Activated CD8-positive, alpha-beta memory T cell treated with anti-CD3 and anti-CD28 coated beads, Interleukin-2, amount 10 ng/mL, durations not matched to agents 7 days and 5 days (primary cell): ENCODE measurements at places on chromosomes 5 and 9.

- H3K27ac ChIP-seq = no peak overlapping the region
- H3K36me3 ChIP-seq = no peaks in the 10 kb centered on the region
- no peaks in the 10 kb centered on the region for H3K4me1 ChIP-seq
- H3K27me3 ChIP-seq = no peaks in the 10 kb centered on the region
Observed at GRCh38 chr5:65916066-65916465, 10.3 kb upstream of the ERBIN start.

- H3K27me3 ChIP-seq = no peaks in the 10 kb centered on the region
- no peaks in the 10 kb centered on the region for H3K4me1 ChIP-seq
- no peak overlapping the region for H3K4me3 ChIP-seq
- no peaks in the 10 kb centered on the region for H3K36me3 ChIP-seq
Observed at GRCh38 chr5:60257596-60258271, 364.2 kb upstream of the PDE4D start.

- no peaks in the 10 kb centered on the region for H3K36me3 ChIP-seq
- H3K27me3 ChIP-seq = peaks cover 29% of the 10 kb centered on the region
- H3K4me3 ChIP-seq = no peak overlapping the region
- no peak overlapping the region for H3K27ac ChIP-seq
- peak; percentile 11 for DNase-seq
Observed at GRCh38 chr5:79850316-79850822, 140.7 kb downstream of the MTX3 start.

DNA sequence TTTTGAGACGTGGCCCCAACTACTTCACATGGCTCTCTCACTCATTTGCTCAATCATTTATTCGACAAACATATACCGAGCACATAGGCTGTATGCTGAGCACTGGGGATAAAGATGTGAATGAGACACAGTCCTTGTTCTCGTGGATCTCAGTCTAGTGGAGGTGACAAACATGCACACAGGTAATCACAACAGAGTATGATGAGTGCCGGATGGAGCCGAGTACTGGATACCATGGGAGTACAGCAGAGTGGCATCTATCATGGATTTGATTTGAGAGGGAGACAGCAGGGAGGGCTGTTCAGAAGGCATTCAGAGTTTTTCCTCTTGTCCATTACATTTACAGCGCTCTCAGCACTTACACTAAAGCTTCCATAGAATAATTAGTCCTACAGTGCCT lies 259.8 kb downstream of the SLIT3 start:
- H3K4me1 ChIP-seq = no peaks in the 10 kb centered on the region
- no peak for DNase-seq
- H3K27ac ChIP-seq = no peak overlapping the region
- no peak overlapping the region for H3K4me3 ChIP-seq

DNA sequence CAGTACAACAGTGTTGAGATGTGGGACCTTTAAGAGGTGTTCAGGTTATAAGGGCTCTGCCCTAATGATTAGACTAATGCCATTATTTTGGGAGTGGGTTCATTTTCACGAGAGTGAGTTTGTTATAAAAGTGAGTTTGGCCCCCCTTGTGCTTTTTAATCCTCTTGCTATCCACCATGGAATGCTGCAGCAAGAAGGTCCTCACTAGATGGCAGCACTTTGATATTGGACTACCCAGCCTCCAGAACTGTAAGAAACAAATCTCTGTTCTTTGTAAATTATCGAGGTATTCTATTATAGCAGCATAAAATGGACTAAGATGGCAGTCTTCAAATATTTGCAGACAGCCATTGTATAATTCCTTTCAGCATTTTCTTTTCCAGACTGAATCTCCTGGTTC lies 212.4 kb downstream of the LRRC70 start:
- H3K4me1 ChIP-seq = no peaks in the 10 kb centered on the region
- H3K27me3 ChIP-seq = peaks cover 2% of the 10 kb centered on the region
- no peak overlapping the region for H3K4me3 ChIP-seq
- no peak for DNase-seq
- no peaks in the 10 kb centered on the region for H3K36me3 ChIP-seq

DNA sequence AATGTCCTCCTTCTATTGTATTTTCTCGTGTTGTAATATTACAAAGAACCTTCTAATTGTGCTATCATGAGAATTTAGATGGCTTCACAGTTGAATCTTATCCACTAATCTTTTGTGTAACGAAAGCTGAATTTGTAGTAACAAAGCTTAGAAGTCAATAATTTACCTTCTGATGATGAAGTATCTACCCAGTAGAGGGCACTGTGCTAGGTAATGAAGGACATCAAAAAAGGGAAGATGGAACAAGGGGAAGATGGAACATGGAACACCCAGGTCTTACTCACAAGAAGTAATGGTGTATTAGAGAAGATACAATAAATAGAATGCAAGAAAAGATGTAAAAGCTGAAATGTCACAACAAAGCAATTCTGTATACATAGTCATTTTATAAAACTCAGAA lies 131.0 kb upstream of the CCNG1 start:
- H3K4me3 ChIP-seq = no peak overlapping the region
- no peaks in the 10 kb centered on the region for H3K36me3 ChIP-seq
- no peak for DNase-seq
- peaks cover 2% of the 10 kb centered on the region for H3K4me1 ChIP-seq
- no peak overlapping the region for H3K27ac ChIP-seq

DNA sequence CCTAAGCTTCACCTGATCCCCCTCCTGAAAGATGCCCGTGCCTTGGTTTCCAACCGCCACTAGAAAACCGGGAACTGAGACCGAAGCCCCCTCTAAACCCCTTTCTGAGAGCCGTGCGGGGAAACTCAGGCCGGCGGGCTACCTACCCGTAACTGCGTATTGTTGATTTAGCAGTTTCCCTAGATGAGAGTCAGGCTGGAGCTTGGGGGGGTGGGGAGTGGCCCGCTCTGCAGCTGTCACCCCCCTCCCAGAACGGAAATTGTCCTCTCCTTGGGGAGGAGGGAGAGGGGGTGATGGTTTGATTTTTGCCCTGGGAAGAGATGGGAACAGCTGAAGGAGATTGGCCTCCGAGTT lies 2.5 kb downstream of the CXXC5 start:
- peaks cover 60% of the 10 kb centered on the region for H3K27me3 ChIP-seq
- no peak overlapping the region for H3K27ac ChIP-seq
- DNase-seq = no peak
- peaks cover 39% of the 10 kb centered on the region for H3K4me1 ChIP-seq
- H3K36me3 ChIP-seq = no peaks in the 10 kb centered on the region
- no peak overlapping the region for H3K4me3 ChIP-seq

DNA sequence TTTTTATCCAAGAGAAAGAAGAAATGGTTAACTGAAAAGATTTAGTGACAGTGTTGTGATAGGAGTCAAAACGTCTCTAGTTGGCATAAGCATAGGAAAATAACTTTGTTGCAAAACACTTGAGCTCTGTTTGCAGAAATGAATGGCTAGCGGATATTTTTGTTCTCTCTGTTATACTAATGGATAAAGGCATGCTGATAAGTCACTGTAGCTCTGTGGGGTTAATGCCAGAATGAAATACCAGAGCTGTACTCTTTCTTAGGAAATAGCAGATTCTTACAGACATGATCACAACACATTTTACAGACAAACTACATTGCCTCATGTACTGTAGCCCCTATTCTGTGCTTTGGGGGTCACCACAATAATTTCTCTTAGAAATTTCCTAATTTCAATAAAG lies 202.8 kb downstream of the DMRTA1 start:
- no peaks in the 10 kb centered on the region for H3K4me1 ChIP-seq
- DNase-seq = no peak
- no peaks in the 10 kb centered on the region for H3K36me3 ChIP-seq

- H3K27ac ChIP-seq = peak overlapping the region; percentile 41
- no peak for DNase-seq
- no peak overlapping the region for H3K4me3 ChIP-seq
- H3K36me3 ChIP-seq = peaks cover 5% of the 10 kb centered on the region
Observed at GRCh38 chr5:68250661-68251298, 35.2 kb downstream of the PIK3R1 start.

DNA sequence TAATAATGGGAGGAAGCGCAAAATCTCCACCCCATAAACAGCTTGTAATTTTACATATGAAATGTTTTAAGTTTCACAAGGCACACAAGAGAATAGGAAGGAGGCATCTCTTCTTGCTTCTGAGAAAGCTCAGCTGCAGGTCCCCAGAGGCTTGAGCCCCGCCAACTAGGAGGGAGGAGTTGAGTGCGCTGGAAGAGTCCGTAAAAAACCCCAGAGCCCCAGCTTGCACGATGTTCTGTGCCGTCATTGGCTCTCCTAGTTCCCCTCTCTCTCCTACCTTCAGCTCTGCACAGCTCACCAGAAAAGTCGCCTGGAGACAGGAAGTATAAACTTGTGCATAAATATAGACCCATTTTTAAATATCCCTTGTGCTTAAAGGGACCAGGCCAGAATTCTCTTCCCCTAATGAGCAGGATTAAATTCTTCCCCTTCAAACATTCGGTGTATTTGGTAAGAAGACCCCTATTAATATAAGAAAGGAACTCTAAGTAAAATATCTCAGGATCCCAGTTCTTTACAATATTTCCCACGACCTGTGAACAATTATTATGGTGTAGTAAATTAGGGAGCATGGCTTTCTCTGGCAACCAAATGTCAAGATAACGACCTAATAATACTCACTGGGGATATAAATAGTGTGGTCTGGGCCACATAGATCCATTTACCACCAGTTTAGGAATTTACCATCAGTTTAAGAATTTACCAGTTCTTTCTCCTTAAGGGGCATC lies 13.7 kb downstream of the GLRX start:
- H3K4me3 ChIP-seq = peak overlapping the region; percentile 45
- H3K27ac ChIP-seq = peak overlapping the region; percentile 86
- H3K4me1 ChIP-seq = peaks cover 55% of the 10 kb centered on the region
- H3K27me3 ChIP-seq = no peaks in the 10 kb centered on the region

- H3K27ac ChIP-seq = no peak overlapping the region
- H3K36me3 ChIP-seq = no peaks in the 10 kb centered on the region
- no peak overlapping the region for H3K4me3 ChIP-seq
- DNase-seq = no peak
Observed at GRCh38 chr5:128422612-128423011, 115.4 kb downstream of the FBN2 start.

- DNase-seq = no peak
- H3K36me3 ChIP-seq = no peaks in the 10 kb centered on the region
- peaks cover 25% of the 10 kb centered on the region for H3K4me1 ChIP-seq
- peak overlapping the region; percentile 46 for H3K4me3 ChIP-seq
Observed at GRCh38 chr9:123998970-123999621, 12.5 kb upstream of the LHX2 start.

GRCh38 chr9:83384214-83384613 lies 154.0 kb downstream of the FRMD3 start:
- H3K4me1 ChIP-seq = no peaks in the 10 kb centered on the region
- no peaks in the 10 kb centered on the region for H3K27me3 ChIP-seq
- DNase-seq = no peak
- no peak overlapping the region for H3K27ac ChIP-seq
- H3K36me3 ChIP-seq = no peaks in the 10 kb centered on the region

DNA sequence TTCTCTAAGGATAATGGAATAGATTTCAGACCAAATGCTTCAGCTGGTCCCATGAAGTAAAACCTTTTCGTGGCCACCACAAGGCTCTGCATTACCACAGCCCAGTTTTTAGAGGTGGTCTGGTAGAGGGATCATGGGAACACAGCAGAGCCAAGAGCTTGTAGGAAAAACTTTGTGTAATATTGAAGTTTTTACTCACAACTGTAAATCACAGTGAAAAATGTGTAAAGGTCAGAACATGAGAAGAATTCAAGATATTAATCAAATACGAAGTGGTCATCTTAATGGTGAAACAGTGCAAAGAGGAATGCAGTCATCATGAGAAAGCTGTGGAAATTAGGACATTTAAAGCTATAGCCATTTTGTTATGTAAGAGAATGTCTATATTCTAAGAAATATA lies 197.5 kb downstream of the NPR3 start:
- no peaks in the 10 kb centered on the region for H3K27me3 ChIP-seq
- DNase-seq = no peak
- no peak overlapping the region for H3K27ac ChIP-seq
- H3K4me1 ChIP-seq = no peaks in the 10 kb centered on the region
- no peak overlapping the region for H3K4me3 ChIP-seq

DNA sequence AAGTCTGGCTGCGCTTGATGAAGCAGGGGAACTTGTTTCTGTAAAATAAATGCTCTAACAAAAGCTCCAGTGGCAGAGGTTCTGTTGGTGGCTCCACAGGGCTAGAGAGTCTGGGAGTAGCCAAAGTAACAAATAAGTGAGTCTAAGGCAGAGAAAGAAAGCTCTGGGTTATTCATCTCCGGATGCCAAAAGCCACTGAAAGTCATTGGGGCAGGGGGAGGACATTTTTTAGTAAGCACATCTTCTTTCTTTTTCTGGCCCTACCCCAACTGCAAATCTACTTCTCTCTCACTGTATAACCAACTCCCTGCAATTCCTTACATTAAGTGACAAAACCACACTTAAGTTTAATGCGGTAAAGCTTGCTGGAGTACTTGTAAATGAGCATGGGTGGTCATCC lies 141.6 kb downstream of the INSYN2B start:
- H3K4me3 ChIP-seq = no peak overlapping the region
- H3K36me3 ChIP-seq = peaks cover 53% of the 10 kb centered on the region
- H3K4me1 ChIP-seq = peaks cover 44% of the 10 kb centered on the region
- H3K27me3 ChIP-seq = no peaks in the 10 kb centered on the region
- H3K27ac ChIP-seq = peak overlapping the region; percentile 47

DNA sequence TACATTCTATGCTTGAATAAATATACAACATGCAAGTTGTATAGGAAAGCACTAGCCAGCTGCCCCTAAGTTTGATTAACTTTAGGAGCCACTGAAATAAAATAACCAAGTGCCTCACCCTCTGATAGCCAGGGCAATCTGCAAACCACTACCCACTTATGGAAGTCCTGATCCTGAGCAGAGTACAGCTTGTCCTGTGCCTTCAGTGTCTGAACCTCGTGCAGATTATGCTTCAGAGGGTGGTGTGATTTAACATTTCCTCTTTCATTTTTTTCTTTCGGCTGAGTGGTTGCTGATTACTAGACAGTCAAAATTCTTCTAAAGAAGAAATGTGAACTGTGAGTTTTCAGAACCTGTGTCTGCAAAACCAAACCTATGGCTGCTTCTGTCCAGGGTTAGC lies 327.7 kb downstream of the PIK3R1 start:
- no peaks in the 10 kb centered on the region for H3K36me3 ChIP-seq
- no peak overlapping the region for H3K4me3 ChIP-seq
- H3K27me3 ChIP-seq = peaks cover 29% of the 10 kb centered on the region
- no peak for DNase-seq
- no peaks in the 10 kb centered on the region for H3K4me1 ChIP-seq

GRCh38 chr9:26566141-26566540 lies 326.5 kb downstream of the CAAP1 start:
- no peak overlapping the region for H3K27ac ChIP-seq
- no peaks in the 10 kb centered on the region for H3K4me1 ChIP-seq
- no peaks in the 10 kb centered on the region for H3K27me3 ChIP-seq
- H3K36me3 ChIP-seq = no peaks in the 10 kb centered on the region
- no peak overlapping the region for H3K4me3 ChIP-seq
- DNase-seq = no peak

DNA sequence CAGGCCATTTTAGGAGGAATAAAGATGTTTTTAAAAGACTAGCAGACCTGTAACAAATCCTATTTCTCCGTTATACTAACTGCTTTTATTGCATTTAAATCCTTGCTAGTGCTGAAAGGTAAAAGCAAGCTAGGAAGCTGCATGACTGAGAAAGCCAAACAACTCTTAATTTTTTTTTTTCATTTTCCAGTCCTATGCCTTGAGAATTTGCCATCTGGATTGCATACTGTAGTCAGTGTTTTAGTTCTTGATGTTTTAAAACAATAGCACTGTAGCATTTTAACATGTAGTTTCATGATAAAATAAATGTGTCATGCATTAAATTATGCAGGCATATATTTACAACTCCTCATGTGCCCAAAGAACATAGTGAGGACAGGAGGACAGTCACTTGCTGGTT lies 108.4 kb upstream of the FGF10 start:
- H3K27me3 ChIP-seq = no peaks in the 10 kb centered on the region
- no peak overlapping the region for H3K4me3 ChIP-seq
- H3K4me1 ChIP-seq = no peaks in the 10 kb centered on the region
- H3K27ac ChIP-seq = no peak overlapping the region

- no peak overlapping the region for H3K4me3 ChIP-seq
- no peak for DNase-seq
- no peak overlapping the region for H3K27ac ChIP-seq
- peaks cover 78% of the 10 kb centered on the region for H3K27me3 ChIP-seq
Observed at GRCh38 chr9:130268521-130269211, 3.1 kb downstream of the HMCN2 start.
